ENCODE measurements at places on chromosomes 11 and 22.

GRCh38 chr11:14364322-14364721 lies 5.3 kb upstream of the RRAS2 start:
- DNase-seq: no peak

DNA sequence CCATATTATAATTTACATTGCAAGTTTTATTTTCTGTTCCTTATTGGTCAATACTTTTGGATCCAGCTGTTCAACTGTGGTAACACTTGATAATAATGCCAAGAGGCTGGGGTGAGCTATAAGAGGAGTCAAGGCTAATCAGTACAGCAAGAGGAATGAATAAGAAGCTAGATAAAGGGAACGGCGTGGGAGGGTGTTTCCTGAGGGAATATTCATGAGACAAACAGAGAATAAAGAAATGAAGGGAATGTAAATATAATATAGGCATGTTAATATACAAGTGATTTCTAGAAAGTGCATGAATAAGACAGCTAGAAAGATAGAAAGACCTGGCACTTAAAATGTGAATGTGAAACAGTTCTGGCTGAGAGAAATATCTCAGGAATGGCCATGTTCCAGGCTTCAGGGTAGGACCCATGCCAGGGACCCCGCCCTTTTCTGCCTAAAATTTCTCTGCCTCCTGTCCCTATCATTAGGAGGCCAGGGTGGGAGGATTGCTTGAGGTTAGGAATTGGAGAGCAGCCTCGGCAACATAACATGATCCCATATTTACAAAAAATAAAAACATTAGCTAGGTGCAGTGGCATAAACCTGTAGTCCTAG lies 3.9 kb downstream of the OR51B4 start:
- DNase-seq: no peak

DNA sequence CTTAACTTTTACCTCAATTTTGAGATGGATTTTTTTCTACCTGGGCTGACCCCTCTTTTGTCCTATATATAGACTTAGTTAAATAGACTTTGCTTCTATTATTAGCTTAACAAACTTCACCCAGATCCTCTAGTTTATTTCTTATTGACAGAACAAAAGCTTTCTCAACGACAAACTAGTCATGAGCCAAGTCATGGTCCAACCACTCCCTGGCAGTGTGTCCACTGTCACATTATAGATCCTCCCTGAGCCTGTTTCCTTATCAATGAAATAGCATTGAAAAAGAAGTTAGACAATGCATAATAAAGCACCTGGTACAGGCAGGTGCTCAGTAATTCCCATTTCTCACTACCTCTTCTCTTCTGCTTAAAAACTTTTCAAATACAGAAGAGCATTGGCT lies 155.1 kb downstream of the SPON1 start:
- no peak for DNase-seq

DNA sequence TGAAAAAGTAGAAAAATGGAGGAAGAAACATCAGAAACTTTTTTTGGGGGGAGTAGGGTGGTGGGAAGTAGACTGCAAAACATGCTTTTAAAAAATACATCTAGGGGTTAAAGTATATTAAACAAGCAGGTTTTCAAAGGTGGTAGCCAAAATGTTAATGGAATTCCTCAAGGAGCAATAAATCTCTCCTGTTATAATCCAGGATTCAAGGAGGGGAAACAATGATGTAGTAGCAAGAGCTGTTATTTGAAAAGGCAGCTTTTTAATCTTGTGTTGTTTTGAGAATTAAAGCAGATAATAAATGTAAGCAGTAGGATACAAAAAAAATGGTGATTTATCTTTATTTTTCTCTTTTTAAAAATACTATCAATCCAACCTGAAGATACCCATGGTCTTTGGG lies 736.5 kb upstream of the CCDC90B start:
- no peak for DNase-seq

DNA sequence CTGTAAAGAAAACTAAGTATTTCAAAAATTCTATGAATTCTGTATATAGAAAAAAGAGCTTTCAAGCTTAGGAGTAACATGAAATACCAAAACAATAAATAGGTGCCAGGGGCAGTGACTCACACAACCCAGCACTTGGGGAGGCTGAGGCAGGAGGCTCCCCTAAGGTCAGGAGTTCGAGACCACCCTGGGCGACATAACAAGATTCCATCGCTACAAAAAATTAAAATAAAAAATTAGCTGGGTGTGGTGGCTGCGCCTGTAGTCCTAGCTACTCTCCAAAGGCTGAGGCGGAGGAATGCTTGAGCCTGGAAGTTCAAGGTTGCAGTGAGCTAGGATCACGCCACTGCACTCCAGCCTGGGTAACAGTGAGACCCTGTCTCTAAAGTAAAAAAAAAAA lies 21.5 kb downstream of the ZNF280B start:
- DNase-seq: no peak

DNA sequence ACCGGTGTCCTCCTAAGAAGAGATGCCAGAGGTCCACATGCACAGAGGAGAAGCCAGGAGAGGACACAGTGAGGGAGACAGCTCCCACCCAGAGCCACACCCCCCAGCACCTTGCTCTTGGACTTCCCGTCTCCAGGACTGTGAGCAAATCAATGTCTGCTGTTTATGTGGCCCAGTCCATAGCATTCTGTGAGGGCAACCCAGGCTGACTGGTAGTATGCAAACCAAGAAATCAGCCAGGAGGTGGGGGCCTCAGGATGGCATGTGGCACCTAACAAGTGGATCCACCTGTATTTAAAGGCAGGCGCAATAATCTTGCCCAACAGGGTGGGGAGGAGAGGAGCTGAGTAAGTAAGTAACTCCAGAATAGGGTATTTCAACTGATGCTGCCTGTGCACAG lies 136.4 kb downstream of the BRD1 start:
- DNase-seq: no peak

DNA sequence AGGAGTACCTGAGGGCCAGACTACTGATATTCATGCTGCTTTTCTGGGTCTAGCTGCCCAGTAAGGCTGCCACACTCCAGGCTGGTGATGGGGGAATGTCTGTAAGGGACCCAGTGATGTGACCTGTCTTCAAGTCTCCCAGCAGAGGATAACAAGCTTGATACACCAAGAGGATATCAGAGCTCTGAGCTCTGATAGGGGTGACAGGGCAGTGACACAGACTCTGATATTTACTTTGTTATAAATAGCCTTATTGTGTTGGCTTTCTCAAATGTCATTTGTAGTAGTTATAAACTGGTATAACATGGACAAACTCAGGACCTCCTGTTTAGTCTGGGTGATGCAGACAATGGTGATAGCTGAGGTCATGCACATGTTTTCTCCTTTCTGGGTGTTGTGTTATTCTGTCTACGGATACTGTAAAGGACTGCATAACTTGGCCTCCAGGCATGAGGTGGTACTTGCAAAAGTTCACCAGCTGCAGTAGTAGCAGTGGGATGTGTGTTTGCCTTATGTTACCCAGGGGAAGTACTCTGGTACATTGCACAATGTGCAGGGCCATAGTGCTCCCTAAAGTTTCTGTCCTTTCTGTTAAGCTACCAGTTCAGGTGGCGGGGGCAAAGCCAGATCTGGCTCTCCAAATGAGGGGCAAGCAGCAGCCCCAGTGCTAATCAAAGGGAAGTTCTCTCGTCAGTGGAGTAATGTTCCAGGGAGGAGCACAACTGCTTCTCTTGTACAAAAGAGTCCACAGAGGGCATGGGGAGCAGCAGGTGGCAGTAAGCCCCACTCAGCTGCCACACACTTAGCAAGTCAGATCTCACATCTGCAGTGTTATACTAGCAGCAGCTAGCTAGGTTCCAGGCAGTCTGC lies 812.2 kb downstream of the JRKL start:
- DNase-seq: no peak

- no peak for DNase-seq
Observed at GRCh38 chr22:37273126-37273845, 9.0 kb upstream of the CYTH4 start.

DNA sequence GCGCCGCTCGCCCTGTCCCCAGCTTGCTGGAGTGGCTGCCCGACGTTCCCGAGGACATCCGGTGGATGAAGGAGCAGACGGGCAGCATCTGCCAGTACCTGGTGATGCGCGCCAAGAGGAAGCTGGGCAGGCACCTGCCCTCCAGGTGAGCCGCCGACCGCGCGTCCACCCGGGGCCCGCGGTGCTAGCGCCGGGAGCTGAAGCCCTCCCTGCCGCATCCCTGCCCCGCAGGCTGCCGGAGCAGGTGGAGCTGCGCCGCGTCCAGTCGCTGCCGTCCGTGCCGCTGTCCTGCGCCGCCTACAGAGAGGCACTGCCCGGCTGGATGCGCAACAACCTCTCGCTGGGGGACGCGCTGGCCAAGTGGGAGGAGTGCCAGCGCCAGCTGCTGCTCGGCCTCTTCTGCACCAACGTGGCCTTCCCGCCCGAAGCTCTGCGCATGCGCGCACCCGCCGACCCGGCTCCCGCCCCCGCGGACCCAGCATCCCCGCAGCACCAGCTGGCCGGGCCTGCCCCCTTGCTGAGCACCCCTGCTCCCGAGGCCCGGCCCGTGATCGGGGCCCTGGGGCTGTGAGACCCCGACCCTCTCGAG lies 3.3 kb upstream of the CRACR2B start:
- no peak for DNase-seq

- no peak for DNase-seq
Observed at GRCh38 chr11:117919341-117919740, 9.9 kb downstream of the TMPRSS13 start.

GRCh38 chr11:88534185-88534584 lies 196.6 kb upstream of the CTSC start:
- DNase-seq: no peak

DNA sequence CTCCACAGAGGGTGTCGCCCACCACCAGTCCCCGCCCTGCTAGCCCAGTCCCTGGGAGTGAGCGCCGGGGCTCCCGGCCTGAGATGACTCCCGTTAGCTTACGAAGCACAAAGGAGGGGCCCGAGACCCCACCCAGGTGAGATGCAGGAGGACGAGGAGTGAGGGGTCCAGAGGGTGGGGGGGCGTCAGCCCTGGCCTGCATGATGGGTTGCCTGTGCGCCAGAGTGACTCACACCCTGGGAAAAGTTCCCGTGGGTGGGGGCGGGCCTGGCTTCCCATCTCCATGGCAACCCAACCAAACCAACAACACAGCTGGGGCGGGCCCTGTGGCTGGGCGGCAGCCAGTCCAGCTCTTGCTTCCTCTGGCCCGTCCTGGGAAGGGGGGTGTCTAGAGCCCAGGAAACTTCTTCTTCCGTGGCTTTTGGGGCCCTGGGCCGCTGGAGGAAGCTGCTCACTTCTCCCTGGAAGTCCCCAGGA lies 4.5 kb downstream of the GAS2L1 start:
- DNase-seq: peak; percentile 19

DNA sequence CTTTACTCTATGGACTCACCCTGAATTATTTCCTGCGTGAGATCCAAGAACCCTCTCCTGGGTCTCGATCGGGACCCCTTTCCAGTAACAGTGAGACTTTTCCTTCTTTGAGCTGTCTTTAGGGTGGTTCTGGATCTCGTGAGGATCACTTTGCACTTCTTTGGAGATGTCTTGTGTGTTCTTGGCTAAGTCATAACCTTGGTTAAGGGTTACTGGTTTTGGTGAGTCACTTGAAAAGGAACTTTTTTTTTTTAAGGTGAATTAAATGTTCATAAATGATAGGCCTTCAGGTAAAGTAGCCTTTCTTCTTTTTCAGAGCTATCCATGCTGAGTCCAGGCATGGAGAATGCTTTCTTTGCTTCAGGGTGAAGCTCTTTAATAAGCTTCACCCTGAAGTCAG lies 19.4 kb upstream of the GSTP1 start:
- DNase-seq: no peak

DNA sequence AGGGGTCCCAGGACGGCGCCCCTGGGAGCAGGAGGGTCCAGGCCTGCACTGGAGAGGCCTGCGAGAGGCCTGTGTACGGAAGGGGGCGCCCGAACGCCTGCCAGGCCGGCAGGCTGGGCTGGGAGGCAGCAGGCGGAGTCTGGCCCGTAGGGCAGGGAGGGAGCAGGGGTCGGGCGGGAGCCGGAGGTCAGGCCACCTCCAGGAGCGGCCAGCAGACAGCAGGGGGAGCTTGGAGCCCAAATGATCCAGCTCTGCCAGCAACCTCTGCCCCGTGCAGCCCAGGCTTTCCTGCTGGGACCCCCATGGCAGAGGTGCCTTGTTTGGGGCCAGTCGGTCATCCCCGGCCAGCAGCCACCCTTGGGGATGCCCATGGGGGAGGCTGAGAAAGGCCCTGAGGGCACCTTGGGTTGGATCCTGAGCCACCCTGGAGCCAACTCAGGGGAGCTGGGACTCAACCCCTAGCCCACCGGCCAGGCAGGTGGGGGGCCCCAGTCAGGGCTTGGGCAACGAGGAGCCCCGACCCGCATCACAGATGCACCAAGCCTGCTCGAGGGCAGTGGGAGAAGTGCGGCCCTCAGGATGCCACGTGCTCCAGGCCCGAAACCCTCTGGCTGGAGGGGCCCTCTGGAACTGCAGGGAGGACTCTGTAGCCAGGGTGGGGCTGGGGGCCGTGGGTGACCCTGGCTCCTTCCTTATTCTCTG lies 9.6 kb upstream of the SYT8 start:
- DNase-seq: no peak

DNA sequence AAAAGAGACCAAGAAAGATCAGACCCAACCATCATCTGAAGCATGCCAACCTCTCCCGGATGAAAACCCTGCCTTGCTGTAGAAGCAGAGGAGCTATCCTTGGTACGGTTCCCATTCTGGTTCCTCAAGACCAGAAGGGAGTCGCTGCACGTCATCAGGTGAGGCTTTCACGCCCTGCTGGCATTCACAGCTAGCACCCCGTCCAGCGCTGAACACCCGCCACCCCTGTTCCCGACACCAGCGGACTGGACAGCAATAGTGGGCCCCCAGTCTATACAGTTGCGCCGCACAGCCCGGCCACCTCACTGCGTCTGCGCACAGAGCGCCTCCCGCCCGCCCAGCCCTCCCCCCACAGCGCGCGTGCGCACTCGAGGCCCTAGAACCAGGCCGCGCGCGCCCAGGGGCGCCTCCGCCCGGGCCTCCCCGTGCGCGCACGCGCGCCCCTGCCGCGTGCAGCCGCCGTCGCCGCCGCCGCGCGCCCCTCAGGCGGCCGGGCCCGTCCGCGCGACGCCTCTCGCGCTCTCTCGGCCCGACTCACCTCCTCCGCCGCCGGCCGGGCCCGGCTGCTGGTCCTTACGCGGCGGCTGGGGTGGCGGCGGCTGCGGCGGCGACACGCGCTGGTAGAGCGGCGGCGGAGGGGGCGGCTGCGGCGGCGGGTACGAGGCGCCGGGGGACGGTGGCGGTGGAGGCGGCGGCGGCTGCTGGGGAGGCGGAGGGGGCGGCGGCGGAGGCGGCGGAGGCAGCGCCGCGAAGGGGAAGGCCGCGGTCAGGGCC lies 706 bp downstream of the SF1 start:
- DNase-seq: peak; percentile 74

GRCh38 chr11:96126917-96127595 lies 203.1 kb upstream of the MTMR2 start:
- no peak for DNase-seq

- DNase-seq: no peak
Observed at GRCh38 chr11:115170133-115170815, 333.9 kb downstream of the CADM1 start.

- no peak for DNase-seq
Observed at GRCh38 chr11:40187295-40187694, 1272.2 kb downstream of the LRRC4C start.

GRCh38 chr11:118055966-118056365 lies 20.9 kb upstream of the TMPRSS4 start:
- DNase-seq: no peak

- no peak for DNase-seq
Observed at GRCh38 chr11:71322192-71322735, 69.9 kb upstream of the SHANK2 start.
